ENCODE measurements at places on chromosomes 13 and 19.

DNA sequence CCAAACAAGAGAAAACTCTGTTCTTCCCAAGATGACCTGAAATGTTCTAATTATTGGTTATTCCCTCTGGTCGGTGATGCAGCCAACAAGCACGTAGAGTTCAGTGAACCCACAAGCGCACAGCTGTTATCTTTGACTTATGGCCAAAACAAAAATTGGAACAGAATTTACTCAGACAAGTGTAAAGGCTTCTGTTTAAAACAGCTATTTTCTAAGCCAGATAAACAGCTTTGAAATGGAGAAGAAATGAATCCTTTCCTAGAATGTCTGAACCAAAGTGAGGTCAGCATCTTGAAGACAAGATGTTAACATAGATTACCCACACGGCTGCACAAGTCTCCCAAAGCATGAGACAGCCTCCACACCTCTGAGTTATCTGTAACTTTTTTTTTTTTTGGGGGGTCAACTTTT is 669.2 kb downstream of the DIAPH3 start:
- no peak for DNase-seq

- DNase-seq: no peak
Observed at GRCh38 chr13:40375489-40376171, 290.8 kb downstream of the FOXO1 start.

DNA sequence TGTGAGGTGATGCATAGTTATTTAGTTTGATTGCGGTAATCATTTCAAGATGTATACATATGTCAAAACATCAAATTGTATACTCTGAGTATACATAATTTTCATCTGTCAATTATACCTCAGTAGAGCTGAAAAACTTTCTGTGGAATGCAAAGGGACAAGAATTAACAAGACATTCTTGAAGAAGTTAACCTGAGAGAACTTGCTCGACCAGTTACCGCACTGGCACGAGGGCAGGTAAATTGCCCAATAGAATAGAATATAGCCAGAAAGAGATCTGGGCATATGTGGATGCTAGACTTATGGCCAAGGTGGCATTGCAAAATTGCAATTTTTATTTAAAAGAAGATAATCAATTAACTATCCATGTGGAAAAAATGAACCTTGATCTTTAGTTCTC is 42.3 kb upstream of the GJB6 start:
- DNase-seq: no peak

- no peak for DNase-seq
Observed at GRCh38 chr19:33697766-33698165, 76.0 kb downstream of the CHST8 start.

DNA sequence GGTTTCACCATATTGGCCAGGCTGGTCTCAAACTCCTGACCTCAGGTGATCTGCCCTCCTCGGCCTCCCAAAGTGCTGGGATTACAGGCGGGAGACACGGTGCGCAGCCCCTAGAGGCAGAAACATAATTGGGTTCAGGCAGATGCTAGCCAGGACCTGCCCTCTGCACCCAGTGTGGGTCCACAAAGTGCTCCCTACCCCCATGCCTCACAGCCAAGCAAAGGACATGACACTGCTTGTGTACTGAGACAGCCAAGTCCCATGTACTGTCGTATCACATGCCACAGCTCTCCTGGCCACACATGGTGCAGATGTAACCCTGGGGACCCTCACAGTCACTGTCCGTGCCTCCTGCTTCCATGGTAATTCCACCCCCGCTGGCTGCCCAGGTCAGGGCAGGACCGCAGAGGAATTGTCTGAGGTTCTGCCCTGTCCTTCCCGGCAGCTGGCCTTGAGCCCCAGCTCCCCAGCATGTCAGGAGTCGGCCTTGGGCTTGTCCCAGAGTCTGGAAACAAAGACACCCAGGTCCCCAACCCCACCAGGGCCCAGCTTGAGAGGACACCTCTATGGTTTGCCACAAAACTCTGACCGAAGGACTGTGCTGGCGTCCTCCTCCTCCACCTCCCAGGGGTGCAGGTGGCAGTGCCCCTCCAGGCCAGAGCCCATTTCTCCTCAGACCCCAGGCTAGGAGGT is 7.6 kb downstream of the PRR36 start:
- no peak for DNase-seq

DNA sequence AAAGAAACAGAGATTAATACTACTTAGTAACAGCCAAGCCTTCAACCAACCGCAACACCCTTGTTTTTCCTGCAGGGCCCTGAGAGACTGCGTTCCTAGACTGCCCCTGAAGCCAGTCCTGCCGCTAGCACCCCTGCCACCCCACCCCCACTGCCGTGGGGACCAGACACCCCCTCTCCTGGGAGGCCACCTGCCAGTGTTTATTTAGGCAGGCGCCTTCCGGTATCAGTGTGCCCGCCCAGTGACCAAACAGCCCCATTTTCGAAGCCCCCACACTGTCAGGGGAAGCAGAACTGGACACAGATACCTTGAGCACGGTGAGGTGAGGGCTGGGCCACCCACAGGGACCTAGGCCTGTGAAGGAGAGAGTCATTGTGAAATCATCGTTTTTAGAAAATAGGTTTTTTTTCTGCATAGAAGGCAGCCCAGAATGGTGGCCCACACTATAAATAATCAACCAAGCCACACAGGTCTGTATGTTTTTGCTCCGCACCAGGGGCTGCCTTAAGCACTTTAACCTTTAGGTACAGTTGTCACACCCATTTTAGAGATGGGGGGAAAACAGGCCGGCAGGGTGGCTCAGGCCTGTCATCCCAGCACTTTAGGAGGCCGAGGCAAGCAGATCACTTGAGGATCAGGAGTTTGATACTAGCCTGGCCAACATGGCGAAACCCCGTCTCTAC is 3.5 kb upstream of the TLE5 start:
- DNase-seq: no peak

- no peak for DNase-seq
Observed at GRCh38 chr19:40229484-40229883, 3.0 kb upstream of the CCNP start.

- DNase-seq: no peak
Observed at GRCh38 chr19:15456441-15456840, 6.7 kb upstream of the WIZ start.

GRCh38 chr13:46663206-46664037 is 110.5 kb downstream of the LRCH1 start:
- no peak for DNase-seq

DNA sequence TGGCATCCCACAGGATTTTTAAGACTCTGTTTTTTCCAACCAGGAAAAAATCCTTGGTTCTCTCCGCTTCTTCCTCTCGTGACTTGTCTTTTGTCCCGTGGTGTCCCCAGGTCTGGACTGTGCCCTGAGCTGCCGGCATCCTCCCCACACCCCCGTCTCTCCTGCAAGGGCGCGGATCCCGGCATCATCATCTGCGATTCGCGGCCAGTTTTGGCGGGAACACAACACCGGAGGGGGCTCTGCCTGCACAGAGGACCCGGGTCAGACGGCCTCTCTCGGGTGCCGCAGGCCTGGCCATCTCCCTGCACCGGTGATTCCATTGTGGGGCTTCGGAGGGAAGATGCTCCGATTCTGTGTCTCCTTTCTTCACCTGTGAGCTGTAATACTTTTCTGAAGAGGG is 18.8 kb upstream of the GAS6 start:
- DNase-seq: no peak

GRCh38 chr13:94305033-94305432 is 174.4 kb downstream of the DCT start:
- DNase-seq: no peak

GRCh38 chr13:27789495-27790303 is 2.6 kb upstream of the GSX1 start:
- no peak for DNase-seq

DNA sequence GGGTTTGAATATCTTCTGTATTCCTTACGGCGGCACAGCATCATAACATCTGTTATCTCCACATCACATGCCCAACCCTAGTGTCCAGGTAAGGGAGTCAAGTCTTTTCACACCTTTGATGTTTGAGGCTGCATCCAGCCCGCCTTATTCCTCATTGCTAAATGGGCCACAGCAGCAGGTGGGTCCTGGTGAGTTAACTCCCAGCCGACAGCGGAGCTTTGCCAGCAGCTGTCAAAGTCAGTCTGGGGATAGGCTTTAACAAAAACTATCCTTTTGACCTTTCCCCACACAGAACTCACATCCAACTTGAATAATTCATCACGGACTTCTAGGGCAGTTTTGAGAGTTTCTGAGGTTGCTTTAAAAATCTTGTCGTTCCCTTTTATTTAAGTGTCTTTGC is 235.1 kb downstream of the DLEU7 start:
- no peak for DNase-seq

- DNase-seq: no peak
Observed at GRCh38 chr13:39542361-39542760, 60.6 kb downstream of the LHFPL6 start.

DNA sequence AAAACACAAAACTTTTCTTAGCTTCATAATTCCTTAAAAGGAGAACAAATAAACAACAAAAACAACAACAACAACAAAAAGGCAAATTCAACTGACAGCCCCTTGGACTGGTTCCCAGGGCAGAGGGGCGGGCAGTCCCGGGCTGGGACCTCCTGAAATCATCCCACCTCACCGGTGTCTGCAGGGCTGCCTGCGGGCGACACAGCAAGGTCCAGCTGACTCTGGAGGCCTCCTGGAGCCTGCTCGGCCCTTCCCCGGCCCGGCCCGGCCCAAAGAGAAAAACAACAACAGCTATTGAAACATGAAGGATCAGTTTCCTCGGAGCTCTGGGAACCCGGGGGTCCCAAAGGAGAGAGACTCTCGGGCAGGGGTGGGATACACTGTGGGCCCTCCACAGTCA is 5.0 kb upstream of the ISYNA1 start:
- no peak for DNase-seq

GRCh38 chr13:99471221-99472121 is 29.8 kb upstream of the TM9SF2 start:
- DNase-seq: no peak

DNA sequence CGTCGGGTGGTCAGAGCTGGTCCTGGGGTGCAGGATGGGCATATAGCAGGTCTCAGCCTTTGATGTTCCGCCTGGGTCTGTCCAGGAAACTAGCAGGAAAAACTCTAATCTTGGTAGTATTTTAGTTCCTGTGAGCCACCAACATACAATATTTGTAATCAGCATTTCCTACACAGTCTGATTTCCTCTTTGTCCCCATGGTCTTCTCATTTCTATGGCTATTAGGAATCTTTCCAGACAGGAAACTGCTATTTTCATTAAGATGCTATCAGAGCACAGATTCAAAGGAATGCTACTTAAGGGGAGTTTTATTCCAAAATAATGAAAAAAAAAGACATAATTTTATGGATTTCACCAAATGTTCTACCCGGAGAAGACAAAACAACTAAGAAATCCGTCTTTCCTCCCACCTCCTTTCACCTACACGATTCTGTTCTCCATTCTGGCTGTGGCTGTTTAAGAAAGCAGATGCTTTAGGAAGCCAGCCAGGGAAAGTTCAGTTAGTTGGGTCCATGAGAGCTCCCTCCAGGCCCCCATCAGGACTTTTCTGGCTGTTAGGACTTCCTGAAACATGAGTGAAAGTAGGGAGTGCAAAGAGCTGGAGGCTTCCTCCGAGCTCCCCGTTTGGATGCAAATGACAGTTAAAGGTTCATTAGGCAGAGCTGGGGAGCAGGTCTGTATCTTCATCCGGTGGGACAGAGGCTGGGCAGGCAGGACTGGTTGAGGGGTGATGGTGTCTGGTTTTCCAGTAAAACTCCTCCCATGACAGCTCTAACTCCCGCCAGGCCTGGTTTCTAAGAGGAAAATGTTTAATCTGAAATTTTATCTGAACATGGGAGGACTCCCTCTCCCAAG is 36.3 kb downstream of the SHISA2 start:
- no peak for DNase-seq

- no peak for DNase-seq
Observed at GRCh38 chr13:42477596-42478190, 96.3 kb upstream of the TNFSF11 start.
